Left renal cortex interstitium (tissue), 4 donors: ENCODE measurements at places on chromosomes 2 and 18. TPM values are rescaled to one million over a fixed set of nuclear protein-coding genes. Genes with fewer than 3 reads are reported as not detected.
A peak's percentile ranks its signal among the peaks of the same experiment; 100 is the strongest.

PPP4R3B gene
- polyA plus RNA-seq: 70.4 TPM

- no peak for DNase-seq
Measured at GRCh38 chr2:98759827-98760625, 29.1 kb upstream of the MGAT4A start.

GRCh38 chr18:43876748-43877147, 599.5 kb upstream of the SYT4 start:
- no peak for DNase-seq

- no peak for DNase-seq
Measured at GRCh38 chr2:201378496-201379397, 21.6 kb upstream of the FLACC1 start.

GRCh38 chr2:17621781-17622180, 81.3 kb downstream of the VSNL1 start:
- DNase-seq: no peak

DNA sequence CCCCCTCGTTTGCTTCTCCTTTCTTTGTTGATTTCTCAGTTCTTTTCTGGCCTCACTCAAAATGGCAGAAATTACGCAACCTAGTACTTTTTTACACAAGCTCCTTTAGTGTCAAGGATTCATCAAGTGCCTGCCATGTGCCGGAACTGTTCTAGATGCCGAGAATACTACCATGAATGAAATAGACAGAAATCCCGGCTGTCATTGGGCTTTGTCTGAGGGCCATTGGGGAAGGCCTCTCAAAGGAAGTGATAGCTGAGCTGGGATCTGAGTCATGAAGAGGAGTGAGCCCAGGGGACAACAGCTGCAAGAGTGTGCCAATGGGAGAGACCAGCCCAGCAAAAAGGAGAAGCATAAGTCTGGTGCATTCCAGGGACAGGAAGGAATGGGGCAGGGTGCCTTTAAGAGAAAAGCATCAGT, 34.3 kb upstream of the PPP1CB start:
- no peak for DNase-seq

DNA sequence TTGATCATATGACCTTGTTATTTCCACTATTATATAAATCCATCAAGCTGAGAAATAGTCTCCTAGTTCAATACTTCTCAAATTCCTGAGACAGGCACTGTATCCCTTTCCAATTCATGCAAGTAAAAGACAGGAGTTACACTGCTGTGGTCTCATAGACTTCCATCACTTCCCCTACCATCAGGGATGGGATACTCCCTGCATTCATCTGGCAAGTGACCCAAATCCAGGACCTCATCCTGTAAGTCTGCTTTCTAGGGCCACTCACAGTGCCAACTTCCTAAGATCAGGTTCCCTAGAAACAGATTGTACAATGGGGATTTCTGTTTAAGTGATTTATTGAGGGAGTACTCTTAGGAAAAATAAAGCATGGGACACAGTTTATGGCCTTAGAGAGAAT, 424.0 kb upstream of the CDH7 start:
- peak; percentile 58 for DNase-seq
